GM04503 (cell line): ENCODE measurements at places on chromosomes 2 and 18.
A peak's percentile ranks its signal among the peaks of the same experiment; 100 is the strongest.

GRCh38 chr2:145654156-145654555 is 1134.2 kb upstream of the ZEB2 start:
- no peak for DNase-seq

- DNase-seq, result no peak
Measured at GRCh38 chr18:67545681-67546080, 29.2 kb upstream of the DSEL start.

GRCh38 chr2:119888680-119889079 is 124.2 kb upstream of the EPB41L5 start:
- DNase-seq, result peak; percentile 73

DNA sequence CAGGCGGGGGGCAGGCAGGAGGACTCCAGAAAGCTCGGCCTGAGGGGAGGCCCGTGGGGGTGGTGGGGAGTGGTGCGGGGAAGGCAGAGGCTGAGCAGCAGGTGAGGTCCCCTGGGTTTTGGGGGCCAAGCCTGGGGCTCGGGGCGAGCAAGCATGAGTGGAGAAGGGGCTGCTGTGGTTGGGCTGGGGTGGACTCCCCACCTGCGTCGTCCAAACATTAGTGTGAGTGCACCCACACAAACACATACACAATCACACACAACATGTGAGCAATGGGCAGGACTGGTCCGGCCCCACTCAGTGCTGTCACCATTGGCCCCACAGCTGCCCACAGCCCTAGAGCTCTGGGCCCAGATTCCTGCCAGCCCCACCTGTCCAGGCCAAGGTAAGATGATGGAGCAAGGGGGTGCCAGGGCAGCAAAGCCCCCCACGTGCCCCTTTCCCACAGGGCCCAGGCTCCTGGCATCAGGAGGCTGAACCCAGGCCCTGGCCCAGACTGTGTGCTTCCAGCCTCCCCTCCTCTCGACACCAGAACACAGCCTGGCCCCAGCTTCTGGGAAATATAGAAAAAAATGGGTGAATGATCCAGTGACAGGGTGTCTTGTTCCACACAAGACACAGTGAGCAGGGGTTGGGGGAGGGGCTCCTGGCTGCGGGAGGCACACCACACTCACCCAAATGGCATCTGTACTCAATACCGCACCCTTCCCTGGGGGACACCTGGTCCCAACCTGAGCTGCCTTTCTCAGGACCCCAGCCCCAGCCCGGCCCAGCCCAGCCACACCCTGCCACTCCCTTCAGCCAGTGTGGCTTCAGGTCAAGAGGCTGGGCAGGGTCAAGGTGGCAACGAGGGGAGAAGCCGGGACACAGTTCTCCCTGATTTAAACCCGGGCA is 463 bp upstream of the ALPP start:
- DNase-seq, result no peak

- no peak for DNase-seq
Measured at GRCh38 chr2:67840460-67841068, 222.2 kb downstream of the C1D start.

DNA sequence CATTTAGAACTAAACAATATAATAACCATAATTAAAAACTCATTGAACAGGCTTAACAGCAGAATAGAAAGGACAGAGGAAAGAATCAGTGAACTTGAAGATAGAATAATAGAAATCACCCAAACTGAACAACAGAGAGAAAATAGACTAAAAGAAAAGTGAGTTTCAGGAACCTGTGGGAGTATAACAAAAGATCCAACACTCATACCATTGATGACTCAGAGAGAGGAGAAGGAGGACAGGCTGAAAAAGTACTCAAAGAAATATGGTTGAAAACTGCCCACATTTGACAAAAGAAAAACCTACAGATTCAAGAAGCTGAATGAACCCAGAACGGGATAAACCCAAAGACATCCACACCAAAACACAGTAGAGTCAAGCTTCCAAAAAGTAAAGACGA is 54.2 kb upstream of the FMNL2 start:
- DNase-seq, result no peak

GRCh38 chr2:206160125-206160806 is 571 bp downstream of the EEF1B2 start:
- no peak for DNase-seq

GRCh38 chr2:3317871-3318590 is 59.6 kb downstream of the EIPR1 start:
- DNase-seq, result no peak

- DNase-seq, result no peak
Measured at GRCh38 chr18:31233621-31234275, 71.1 kb upstream of the DSC1 start.

DNA sequence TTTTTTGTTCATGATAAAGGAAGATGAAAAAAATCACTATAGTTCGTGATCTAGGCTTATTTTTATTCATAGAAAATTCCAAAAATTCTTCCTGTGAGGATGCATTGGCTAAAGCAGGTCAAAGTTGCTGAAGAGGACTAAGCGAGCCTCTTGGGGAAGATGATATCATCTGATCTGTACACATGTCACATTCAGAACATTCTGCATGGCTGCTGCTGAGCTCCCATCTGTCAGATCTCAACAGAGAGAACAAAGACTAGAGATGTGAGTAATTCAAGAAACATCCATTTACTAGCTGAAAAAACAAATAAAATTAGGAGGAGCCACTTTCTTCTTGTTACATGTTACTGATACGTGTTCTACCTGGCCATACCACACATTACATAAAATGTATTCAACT is 518.6 kb upstream of the FSIP2 start:
- DNase-seq, result no peak

DNA sequence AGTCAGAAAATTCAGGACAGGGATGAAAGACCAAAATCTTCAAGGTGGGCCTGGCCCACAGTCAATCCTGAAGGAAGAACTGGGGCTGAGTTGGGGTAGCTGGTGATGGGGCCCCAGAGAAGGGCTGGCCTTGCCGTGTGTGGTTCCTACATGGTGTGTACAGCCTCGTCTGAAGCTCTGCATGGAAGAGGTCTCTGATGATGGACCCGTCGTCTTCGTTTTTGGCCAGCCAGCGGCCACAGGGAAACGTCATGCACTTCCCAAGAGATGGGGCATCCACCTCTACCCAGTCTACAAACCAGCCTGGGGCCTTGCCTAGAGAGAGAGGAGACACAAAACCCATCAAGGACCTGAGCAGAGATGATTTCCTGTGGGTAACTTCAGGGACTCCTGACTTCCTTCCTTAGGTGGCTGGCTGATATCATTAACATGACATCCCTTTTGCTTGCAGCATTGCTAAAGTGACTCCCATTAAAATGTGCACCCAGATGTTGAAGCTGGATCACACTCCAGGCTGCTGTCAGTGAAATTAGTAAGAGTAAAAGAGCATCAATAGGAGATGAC is 115.3 kb downstream of the LOXHD1 start:
- no peak for DNase-seq

DNA sequence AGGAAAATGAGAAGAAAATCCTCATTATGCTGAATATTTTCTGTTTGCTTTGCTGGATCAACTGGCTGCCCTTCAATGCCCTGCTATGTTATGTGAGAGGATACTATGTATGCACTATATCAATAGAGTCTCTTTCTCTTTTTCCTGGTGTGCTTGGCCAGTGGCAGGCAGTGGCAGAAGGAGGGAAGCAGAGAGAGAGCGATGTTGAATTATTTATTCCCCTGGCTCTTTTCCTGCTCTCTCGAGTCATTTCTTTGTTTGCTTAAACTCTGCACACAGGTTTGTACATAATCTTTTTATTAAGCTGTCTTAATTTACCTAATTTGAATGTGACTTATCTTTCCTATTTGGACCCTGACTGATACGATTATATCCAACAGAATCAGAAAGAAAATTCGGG is 1727.3 kb downstream of the SUCLG1 start:
- DNase-seq, result no peak

- no peak for DNase-seq
Measured at GRCh38 chr2:105856581-105856980, 111.9 kb downstream of the NCK2 start.

GRCh38 chr2:126963390-126963789 is 64.7 kb downstream of the TEX51 start:
- DNase-seq, result no peak

DNA sequence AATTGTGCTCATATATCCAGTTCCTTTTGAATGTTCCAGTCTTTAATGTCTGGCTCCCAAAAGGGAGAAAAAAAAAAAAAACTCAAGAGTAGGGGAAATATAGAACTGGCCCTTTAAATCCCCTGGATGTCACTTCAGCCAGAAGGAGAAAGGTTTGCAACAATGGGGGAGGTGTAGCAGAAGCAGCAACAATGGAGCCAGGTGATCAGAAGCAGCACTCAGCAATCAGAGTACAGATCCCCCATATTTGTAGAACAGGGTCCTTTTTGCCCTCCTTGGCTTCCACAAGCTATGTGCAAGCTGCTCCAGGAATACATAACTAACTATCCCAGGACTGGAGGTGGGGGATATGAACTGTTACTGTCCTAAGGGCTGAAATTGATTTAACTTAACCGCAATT is 25.8 kb upstream of the ZNF397 start:
- DNase-seq, result no peak

- no peak for DNase-seq
Measured at GRCh38 chr2:47134386-47135090, 20.6 kb downstream of the STPG4 start.

GRCh38 chr2:241777170-241777685 is 606 bp downstream of the GAL3ST2 start:
- DNase-seq, result no peak

DNA sequence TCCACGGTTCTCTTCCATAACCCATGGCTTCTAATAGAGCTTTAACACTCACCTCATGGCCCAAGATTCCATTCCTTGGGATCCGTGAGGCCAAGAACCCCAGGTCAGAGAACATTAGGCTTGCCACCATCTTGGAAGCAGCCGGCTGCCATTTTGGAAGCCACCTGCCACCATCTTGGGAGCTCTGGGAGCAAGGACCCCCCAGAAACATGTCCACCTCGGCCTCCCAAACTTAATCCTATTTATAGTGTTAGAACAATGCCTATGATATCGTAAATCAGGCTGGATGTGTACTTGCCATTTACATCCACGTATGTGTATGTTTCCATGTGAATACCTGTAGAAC is 39.9 kb upstream of the HAAO start:
- no peak for DNase-seq

- no peak for DNase-seq
Measured at GRCh38 chr2:84912984-84913383, 7.5 kb downstream of the TMSB10 start.

GRCh38 chr2:18167871-18168270 is 289.4 kb downstream of the KCNS3 start:
- no peak for DNase-seq

DNA sequence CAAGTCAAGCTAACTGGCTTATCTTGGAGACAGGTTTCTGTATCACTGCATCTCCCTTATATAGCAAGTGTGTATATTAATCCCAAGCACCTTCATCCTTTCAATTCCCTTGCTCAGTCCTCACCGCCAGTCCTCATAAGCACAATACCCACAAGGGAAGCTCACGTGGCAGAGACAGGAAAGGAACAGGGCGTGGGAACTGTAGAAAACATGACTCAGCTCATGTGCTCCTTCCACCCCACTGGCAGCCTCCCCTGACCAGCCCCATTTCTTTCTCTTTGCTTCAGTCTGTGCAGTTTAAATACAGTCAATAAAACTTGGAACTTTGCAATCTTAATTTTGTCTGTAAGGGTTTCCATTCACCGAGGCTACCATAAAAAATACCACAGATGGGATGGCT is 36.5 kb upstream of the CDH19 start:
- no peak for DNase-seq
